CD14-positive monocyte (primary cell): ENCODE measurements at places on chromosomes 3 and 15.

DNA sequence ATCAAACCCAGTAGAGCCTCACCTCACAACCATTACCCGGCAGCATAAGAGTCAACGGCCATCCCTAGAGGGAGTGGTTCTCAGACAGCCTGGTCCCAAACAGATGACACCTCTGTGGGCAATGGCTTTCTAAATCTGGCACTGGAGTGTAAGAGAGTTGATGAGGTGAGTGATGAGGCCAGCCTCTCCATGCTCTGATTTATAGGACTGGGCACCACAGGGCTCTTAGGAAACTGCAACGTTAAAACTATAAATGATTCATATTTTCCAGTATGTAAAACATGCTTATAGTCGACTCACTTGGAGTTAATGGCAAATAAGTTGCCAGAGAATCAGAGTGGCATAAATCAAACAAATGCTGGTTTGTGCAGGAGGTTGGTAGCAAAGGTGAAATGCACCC is 187.7 kb downstream of the GREM1 start:
- no peak for DNase-seq

GRCh38 chr3:141057946-141058800 is 7.0 kb downstream of the SPSB4 start:
- no peak for DNase-seq

GRCh38 chr3:2656806-2657777 is 453.1 kb downstream of the IL5RA start:
- DNase-seq = no peak

- DNase-seq = no peak
Observed at GRCh38 chr3:111538681-111539083, 3.3 kb upstream of the CD96 start.

GRCh38 chr3:41836360-41837134 is 125.4 kb downstream of the ULK4 start:
- DNase-seq = no peak

DNA sequence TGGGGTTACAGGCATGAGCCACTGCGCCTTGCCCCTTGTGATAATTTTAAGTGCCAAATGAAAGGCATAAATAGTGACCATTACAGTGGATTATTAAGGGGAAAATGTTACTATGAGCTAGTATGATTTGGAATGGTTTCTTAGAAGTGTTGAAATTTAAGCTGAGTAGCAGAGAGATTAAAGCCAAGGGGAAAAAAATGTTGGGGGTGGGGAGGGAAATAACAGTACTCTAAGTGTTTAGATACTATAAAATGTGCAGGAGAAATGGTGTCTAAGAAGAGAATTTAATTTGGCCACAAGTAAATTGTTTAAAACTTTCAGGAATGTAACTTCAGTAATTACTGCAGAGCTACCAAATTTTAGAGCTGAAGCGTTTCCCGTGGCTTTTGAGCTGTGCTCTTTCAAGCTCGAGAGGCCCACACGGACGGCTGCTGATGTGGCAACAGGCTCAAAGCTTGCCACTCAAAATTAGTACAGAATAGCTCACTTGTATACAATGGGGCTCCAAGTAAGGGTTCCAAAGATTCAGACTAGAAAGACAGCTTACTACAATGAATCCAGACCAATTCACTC is 23.9 kb upstream of the SLC12A8 start:
- no peak for DNase-seq

DNA sequence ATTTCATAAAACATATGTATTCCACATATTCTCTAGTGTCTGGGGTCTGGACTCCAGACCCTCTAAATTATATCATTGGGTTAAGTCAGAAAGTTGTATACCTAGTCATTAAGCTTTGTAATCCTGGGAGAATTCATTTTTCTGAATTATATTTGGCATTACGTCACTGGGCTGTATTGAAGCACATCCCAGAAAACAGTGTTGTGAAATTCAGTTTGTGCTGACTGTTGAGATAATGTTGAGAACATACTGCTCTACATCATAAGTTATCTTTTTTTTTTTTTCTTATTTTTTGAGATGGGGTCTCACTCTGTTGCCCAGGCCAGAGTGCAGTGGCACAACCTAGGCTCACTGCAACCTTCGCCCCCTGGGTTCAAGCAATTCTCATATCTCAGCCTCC is 153.1 kb upstream of the STT3B start:
- DNase-seq = no peak

DNA sequence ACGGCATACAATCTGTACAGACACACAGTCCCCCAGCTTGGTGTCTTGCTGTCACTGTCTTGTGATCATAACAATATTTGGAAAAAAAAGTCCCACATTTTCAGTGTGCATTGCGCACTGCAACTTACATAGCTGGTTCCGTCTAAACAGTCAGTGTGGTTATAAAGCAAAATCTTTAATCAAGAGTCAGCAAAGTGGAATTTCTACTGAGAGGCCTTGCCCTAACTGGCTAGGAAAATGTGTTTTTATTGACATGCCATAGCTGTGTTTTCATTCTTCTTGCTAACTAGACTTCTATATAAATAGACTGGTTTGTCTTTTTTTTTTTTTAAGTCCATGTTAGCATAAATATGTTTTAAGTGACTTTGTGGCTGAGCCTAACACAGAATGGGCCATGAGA is 174.8 kb downstream of the POLR2M start:
- no peak for DNase-seq

- DNase-seq = no peak
Observed at GRCh38 chr15:55775316-55775715, 32.4 kb upstream of the PRTG start.

DNA sequence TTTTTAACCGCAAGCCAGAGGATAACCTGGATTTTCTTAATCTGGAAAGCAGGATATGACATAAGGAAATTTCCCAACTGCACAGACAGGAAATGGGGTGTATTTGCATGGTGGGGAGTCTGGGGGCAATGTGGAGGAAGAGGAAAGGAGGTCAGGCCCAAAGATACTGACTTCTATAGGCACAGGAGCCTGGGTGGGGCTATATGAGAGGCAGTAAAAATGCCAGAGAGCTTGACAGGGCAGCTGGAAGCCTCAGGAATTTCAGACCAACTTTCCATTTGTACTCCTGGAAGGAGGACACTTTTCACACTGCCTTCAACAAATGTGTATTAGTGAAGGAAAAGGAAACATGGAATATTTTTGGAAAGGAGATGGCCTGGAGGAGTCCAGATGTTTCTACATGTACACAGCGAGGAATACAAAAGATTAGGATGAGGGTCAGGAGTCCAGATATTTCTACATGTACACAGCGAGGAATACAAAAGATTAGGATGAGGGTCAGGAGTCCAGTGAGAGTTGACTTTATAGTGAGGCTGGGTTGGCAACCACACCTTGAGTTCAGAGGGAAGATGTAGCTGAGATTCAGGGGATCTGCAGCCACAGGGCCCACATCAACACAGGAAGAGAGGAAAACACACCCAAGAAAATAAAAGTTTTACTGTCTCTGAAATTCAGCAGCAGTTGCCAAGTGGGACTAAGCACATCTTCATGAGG is 111.9 kb upstream of the PTPRG start:
- no peak for DNase-seq

GRCh38 chr3:60085649-60086048 is 1035.8 kb upstream of the CFAP20DC start:
- DNase-seq = no peak

DNA sequence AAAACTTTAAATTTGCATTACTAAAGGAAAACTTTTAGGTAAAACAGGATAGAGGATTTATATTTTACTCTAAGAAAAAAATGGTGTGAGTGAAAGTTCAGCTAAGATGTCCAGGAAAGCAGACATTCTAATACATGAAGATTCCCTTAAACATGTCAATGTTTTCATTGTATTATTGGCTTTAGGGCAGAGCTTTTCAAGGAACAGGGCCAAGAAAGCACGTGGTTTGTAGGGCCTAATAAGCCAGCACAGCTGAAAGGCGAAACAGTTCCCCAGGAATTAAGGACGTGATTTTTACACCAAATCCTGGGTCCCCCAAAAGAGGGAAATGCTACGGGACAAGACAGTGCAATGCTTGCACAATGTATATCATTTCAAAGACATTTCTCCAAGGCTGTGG is 48.6 kb upstream of the MKRN3 start:
- no peak for DNase-seq

DNA sequence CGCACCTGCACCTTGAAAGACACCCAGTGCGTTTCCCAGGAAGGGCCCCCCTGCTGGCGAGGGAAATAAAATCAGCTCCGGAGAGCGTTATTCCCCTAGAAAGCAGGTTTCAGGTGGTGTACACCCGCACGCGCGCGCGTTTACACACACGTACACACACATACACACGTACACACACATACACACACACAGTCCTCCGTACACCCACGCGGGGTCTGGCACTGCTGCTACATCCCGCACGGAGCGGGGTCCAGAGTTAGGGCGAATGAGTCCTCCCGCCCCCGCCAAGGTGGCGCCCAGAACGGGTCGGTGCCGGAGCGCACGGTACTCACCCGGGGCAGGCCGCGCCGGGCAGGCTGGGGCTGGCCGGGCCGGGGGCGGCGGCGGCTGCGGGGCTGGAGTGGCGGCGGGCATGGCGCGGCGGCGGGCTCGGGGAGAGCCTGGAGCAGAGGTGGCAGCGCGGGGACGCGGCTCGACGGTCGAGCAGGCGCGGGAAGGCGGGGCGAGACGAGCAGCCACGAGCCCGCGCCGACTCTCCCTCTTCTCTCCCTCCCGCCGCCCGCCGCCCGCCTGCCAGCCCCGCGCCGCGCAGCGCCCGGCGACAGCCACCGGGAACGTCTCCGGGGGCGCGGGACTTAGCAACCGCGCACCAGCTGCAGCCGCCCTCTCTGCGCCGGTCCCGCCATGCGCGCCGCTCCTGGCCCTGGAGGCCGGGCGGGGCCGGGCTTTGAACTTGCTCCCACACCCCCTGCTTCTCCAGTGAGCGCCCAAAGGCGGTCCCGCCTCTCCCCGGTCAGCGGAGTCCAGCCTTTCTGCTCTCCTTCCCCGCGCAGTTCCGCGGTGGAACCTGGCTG is at the start of gene DCLK3:
Gene DCLK3, minus strand, starts transcription at position 704 of the 854 bp plus-strand sequence. Its CDS starts 290 bp downstream, at position 414.
- no peak for DNase-seq

DNA sequence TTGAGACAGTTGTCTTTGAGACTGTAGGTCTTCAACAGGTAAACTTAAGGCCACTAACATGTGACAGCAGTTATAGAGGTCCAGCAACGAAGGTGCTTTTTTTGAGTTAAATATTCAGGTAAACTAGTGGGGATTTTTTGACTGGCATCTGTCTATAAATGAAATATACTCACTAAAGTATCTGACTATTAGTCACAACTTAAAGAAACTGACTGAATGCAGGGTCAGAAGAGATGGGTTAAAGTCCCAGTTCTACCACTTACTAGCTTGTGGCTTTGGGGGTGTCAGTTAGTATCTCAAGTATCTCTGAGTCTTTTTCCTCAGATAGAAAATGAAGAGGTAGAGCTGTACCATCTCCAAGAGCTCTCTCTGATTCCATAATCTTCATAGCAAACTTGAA is 18.0 kb downstream of the MIX23 start:
- DNase-seq = no peak

DNA sequence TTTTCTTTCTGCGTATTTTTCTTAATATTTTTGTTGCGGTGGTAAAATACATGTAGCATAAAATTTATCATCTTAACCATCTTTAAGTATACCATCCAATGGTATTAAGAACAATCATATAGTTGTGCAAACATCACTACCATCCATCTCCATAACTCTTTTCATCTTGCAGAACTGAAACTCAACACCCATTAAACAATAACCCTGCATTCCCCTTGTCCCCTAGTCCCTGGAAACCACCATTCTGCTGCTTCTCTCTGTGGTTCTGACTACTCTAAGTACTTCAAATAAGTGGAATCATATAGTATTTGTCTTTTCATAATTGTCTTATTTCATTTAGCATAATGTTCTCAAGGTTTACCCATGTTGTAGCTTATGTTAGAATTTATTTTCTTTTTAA is 67.3 kb upstream of the EOMES start:
- no peak for DNase-seq

DNA sequence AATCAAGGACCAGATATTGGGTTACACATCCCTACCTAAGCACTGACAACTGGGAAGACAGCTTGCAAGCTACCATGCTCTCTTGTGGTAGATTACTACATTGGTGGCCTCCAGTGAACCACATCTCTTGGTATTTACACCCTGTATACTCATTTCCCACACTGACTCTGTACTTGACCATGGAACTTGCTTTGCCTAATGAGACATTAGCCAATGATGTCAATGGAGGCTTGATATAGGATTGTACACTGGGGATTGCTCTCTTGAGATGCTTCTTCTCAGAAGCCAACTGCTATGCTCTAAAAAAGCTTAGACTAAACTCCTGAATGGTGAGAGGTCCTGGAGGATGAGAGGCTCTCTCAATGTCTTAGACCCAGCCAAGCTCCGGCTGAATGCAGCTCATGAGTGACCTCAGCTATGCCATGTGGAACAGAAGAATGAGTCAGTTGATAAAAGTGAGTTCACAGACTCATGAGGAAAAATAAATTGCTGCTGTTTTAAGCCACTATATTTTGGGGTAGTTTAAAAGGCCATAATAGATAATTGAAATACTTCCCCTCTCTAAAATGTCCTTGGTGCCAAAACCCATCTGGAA is 61.5 kb upstream of the GALNT15 start:
- no peak for DNase-seq

- no peak for DNase-seq
Observed at GRCh38 chr3:28012830-28013229, 228.6 kb upstream of the CMC1 start.

- peak; percentile 35 for DNase-seq
Observed at GRCh38 chr3:125165189-125165947, 47.2 kb downstream of the SLC12A8 start.

GRCh38 chr3:142134799-142135325 is 14.5 kb downstream of the TFDP2 start:
- DNase-seq = no peak

DNA sequence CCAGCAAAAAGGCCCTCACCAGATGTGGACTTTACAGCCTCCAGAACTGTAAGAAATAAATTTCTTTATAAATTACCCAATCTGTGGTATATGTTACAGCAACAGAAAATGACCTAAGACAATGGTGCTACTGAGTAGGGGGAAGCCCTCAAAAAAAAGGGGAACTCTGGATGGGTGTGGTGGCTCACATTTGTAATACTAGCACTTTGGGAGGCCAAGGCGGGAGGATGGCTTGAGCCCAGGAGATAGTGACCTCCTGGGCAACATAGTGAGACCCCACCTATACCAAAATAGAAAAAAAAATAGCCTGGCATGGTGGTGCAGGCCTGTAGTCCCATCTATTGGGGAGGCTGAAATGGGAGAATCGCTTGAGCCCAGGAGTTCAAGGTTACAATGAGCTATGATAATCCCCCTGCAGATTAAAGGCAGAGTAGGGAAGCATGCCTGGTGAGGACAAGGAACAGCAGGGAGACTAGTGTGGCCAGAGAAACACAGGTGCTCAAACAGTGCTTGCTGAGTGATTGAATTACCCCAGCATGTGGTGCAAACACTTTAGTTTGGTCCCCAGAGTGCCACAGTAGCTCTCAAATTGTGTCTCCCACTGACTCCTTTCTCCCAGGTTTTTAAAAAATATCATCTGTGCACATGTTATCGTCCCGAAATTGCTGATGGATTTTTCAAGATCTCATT is 13.9 kb upstream of the USP3 start:
- DNase-seq = peak; percentile 92

DNA sequence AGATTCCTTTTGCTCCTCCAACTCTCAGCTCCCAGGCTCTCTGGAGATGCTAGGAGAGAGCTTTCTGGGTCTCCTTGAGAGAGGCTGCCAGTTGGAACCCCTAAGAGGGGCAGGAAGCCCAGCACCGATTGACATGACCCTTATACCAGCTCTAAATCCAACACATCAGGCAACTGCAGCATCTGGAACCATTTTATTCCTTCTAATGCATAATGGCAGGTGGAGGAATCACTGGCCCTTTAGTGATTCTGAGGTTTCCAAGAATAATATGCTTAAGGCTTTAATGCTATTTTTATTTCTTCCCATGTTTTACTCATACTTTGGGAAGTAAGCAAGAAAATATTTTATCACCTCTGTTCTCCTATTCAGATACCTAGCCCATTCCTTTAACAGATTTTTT is 60.3 kb upstream of the TEX264 start:
- no peak for DNase-seq
